ENCODE measurements at places on chromosomes 6 and 20.
A peak's percentile ranks its signal among the peaks of the same experiment; 100 is the strongest.

DNA sequence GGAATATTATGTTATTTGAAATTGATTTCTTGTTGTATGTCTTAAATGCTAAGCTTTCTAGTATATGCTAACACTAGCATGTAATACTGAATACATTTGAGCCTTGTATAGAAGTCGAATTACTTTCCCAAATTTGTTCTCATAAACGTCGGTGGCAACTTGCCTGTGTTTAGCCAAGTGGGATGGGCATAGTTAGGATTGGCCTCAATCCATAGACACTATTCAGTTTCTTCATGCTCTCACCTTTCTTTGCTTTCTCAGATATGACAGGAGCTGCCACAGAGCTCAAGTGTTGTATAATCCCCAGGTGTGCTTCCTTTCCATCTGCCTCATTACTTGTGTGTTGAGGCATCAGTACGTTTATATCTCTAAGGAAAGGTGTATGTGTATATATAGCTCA, 19.3 kb downstream of the ZNF334 start:
- DNase-seq: no peak

DNA sequence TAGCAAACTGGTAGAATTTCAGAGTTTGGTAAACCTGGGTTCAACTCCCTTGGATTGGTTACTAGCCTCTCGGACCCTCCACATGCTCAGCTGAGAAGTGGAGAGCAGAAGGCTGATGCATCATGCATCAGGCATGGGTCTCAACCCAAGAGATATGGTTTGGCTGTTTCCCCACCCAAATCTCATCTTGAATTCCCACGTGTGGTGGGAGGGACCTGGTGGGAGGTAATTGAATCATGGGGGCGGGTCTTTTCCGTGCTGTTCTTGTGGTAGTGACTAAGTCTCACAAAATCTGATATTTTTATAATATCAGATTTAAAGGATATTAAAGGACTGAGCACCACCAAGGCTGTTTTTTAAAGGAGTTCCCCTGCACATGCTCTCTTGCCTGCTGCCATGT, 75.1 kb downstream of the PPP1R3G start:
- DNase-seq: no peak

- DNase-seq: peak; percentile 28
Measured at GRCh38 chr6:155341130-155341828, 27.0 kb upstream of the TFB1M start.

GRCh38 chr20:4959592-4959991, 41.7 kb downstream of the SLC23A2 start:
- no peak for DNase-seq

GRCh38 chr6:39295611-39296011, 18.6 kb downstream of the KCNK17 start:
- no peak for DNase-seq

- no peak for DNase-seq
Measured at GRCh38 chr6:11538052-11538818, 686 bp downstream of the TMEM170B start.
